ENCODE measurements at places on chromosomes 1 and 21.
A peak's percentile ranks its signal among the peaks of the same experiment; 100 is the strongest.

- no peak for DNase-seq
Observed at GRCh38 chr1:162906485-162906884, 45.5 kb upstream of the CCDC190 start.

DNA sequence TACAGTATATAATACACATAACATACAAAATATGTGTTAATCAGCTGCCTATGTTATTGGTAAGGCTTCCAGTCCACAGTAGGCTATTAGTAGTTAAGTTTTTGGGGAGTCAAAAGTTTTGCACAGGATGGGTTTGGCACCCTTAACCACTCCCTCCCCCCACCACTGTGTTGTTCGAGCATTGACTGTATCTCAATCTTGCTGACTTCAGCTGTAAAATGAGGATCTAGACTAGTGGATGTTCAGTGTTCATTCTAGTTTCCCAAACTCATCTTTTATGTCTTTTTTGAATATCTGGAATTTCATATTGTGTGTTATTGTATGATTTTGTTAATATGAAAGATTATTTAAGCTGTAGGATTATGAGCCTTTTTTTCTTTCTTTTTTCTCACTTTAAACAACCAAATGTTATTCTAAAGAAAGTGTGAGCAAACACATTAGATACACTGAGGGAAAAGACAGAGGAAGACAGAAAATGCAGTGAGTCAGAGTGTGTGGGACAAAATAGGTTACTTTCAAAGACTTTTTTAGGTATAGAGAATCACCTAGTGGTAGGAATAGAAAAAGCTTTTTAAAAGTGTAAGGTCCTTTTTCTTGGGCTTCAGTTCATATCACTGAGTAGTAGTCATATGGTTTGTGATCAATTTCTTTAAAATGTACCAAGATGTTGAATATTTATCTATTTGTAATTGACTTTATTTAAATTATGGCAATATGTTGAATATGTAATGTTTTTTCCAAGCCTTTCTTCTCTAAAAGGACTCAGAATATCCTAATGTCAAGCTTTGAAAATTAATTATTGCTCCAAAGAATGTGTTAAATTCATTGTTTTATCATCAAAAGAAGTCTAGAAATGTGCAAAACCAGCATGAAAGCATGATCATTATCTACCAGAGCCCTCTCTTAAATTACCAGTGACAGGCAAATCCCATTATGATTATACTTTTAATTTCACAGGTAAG is 17.9 kb upstream of the CENPF start:
- peak; percentile 81 for DNase-seq

DNA sequence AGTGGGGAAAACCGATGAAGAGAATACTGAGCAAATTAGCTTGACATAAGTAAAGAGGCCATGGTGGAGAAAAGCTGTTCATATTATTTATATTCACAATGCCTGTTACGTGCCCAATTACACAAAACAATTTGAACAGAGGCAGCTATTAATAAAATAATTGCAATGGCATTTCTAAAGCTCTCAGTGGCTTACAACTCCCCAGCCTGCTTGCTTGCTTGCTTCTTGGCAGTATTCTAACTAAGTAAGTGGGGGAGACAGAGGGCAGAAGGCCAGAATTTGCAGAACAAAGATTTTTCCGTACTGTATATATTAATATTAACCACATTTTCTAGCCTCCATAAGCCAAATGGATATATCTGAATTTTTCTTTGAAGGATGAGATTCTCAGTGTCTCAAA is 12.9 kb downstream of the PTPN14 start:
- DNase-seq = no peak

DNA sequence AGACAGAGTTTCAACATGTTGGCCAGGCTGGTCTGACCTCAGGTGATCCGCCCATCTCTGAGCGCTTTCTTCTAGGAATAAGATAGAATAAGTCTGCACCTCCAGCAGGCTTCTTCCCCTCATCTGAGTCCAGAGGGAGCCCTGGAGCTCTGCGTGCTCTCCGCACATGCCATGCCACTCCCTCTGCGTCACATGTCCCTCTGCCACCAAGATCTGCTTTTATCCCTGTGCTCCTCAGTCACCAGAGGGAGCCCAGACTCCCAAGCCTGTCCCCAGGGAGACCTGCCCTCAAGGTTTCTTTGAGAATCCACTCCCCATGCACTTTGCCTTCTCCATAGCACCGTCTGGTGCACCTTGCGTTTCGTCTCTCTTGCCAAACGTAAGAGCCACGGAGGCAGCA is 213.0 kb downstream of the CAMTA1 start:
- DNase-seq = no peak

DNA sequence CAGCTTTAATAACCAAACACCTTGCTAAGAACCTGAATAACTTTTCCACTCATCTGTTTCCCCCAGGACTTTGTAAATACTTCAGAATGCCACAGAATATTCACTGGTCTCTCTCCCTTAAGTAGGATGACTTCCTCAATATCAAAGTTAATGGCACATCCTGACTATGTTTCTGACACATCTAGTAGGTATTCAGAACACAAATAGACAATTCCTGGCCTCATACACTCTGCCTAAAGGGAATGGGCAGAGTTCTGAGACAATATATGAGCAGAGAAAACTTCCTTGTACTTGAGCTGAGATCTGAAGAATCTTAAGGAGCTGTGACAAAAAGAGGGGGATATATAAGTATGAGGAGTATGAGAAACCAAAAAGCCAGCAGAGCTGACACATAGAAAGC is 34.8 kb downstream of the ANKRD13C start:
- DNase-seq = no peak

DNA sequence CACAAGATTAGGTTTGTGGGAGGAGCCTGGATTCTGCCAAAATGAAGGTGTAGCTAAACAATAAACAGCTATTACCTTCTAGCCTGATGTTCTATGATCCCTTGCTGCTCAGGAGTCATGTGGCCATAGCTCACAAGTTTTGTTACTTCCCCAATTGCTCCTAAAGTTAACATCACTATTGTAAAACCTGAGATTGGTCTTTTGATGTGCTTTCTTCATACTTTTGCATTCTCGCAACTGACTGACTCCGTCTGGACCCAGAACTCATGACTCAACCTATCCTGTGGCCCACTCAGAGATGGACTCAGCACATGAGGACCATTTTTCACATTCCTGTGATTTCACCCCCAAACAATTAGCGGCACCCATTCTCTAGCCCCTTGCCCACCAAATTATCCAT is 69.1 kb downstream of the PTGS2 start:
- no peak for DNase-seq

GRCh38 chr1:67484492-67484891 is 54.3 kb upstream of the SERBP1 start:
- no peak for DNase-seq

GRCh38 chr1:94538243-94538827 is 3.2 kb downstream of the F3 start:
- DNase-seq = no peak

DNA sequence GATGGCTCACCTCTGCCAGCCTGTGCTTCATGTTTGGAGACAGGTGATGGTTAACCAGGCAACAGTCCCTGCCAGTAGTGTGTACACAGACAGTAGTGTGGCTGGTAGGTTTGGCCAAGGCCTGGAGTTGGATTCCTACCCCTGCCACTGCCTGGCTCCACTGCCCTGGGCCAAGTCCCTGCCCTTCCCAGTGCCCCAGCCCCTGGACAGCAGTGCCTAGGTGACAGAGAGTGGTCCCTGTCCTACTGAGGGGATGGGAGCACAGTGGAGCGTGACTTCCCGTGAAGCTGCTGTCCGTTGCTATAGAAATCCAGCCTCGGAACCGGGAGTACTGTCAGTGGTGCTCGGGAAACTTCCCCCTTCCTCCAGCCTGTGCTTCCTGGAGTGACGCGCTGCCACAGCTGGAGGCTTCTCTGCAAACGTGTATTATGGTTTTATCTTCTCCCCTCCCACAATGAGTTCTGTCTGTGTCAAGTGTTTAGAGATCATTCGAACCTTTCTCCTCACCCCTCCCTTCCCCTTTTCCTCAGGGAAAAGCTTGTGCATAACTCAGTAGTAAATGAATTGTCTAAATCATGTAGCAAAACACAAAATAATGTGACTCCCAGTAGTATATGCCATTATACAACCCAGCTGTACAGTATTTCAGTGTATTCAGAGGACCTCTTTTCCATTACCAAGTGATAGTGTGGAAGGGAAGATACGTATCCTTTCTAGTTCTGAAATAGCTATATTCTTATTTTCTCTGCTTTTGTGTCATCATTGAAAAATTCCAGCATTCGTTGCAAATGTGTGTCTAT is 73.4 kb downstream of the GALNT2 start:
- DNase-seq = no peak

- DNase-seq = peak; percentile 95
Observed at GRCh38 chr1:185608177-185608576, 126.0 kb upstream of the HMCN1 start.

DNA sequence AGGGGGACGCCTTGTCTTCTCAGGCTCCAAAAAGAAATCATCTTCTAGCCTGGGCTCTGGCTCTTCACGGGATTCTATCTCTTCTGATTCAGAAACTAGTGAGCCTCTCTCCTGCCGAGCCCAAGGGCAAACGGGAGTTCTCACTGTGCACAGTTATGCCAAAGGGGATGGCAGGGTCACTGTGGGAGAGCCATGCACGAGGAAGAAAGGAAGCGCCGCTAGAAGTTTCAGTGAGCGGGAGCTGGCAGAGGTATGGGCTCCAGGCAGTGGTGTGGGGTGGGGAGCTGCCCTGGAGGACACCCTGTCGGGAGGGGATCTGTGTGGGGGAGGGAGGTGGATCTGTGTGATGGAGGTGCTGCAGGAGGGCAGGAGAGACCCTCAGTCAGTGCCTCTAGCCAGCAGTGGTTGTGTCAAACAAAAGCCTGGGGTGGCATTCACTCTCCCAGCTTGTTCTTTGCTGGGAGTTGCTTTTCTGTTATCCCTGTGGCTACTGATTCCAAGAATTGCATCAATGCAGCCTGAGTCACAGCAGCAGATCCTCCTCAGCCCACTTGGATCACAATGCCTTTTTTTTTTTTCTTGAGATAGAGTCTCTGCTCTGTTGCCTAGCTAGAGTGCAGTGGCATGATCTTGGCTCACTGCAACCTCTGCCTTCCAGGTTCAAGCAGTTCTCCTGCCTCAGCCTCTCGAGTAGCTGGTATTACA is 21.8 kb downstream of the KDM4A start:
- DNase-seq = no peak

DNA sequence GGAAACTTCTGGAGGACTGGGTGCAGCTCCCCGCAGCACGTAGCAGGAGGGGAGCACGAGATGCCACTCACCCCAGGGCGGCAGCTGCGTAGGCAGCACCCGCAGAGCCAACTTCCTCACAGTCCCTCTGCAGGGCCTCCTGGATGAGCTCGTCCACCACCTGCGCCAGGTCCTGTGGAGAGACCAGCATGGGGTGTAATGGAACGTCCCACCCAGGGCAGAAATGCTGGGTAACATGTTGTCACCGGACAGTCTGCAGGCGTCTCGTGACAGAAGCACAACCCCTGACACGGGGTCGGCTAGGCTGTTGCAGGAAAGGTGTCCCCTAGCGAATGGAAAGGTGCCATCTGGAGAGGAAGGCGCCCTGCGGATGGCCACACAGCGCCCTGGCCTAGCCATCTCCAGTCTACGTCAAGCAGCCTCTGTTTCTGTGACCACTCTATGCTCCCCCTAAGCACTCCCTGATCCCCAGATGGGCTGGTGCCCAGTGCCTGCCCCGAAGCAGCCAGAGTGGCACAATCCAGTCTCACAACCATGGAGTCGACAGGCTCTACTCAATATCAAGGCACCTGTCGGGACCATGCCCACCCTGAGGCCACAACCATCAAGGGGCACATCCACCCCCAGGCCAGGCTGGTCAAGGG is 21.2 kb downstream of the MCM3AP start:
- DNase-seq = no peak

GRCh38 chr1:198205016-198205684 is 48.4 kb downstream of the NEK7 start:
- no peak for DNase-seq

DNA sequence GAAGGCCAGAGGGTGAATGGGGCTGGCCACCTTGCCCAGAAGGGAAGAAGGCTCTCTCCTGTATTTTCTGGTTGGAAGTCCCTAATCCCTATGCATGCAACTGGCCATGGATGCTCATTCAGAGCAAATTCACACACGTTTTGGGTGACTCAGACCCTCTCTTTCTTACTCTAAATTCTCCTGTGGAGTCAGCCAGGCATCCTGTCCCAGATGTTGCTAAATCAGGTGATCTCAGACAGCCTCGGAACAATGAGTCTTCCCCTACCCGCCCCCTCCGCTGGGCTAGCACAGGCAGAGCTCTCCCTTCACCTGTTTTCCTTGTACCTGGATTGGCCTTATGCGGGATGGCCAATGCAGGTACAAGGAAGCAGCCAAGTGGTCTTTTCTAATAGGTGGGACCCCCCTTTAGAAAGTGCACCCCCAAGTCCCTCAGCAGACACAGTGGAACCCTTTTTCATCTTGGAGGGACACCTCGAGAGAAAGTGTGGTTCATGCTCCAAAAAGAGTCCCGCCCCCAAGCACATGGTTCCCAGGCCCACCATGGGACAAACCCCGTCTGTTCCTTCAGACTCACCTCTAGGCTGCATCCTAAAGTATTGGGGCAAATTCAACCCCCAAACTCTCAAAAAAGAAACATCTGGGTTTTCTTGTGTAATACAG is 8.6 kb downstream of the S100A6 start:
- DNase-seq = no peak

DNA sequence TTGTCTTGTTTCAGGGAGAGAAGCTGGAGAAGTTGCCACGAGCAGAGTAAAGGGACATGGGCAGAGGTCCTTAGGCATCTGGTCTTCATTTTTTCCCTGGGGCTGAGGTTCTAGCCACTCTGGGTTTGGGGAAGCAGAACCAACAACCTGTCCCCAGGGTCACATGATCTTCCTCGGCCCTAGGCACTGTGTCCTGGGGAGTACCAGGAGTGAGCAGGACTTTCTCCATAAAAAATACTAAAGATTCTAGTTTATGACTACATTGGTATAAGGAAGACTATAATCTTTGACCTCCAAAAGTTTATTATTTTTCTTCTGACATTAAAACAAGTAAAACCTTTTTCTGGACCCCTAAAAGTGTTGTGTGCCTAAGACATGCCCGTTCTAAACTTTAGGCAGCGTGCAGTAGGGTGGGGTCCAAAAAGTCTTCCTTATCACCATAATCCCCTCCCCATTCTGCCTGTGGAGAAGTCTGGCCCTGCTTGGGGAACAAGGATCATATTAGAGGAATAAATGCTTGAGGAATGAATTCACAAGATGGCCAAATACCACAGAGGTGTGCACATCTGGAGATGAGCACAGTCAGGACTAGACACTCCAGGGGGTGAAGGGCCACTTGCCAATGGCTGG is 19.3 kb upstream of the IGSF3 start:
- no peak for DNase-seq

DNA sequence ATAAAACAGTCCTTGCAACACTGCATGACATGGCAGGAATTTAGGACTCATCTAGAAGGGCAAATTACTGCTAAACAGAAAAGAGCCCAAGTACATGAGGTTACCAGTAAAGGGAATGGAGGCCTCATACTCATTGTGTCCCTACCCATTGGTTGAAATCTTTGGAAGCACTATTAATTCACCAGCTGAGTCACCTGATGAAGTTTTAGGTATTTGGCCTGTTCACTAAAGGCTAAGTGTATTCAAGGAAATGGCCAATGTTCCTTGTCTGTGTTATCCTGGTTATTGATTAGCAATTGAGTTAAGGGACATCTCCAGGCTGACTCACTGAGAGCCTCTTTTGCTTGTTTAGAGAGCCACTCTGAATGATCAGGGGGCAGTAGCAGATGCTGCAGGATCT is 188.4 kb downstream of the ZZZ3 start:
- DNase-seq = no peak

GRCh38 chr1:93078203-93078602 is 880 bp upstream of the MTF2 start:
- DNase-seq = no peak

GRCh38 chr1:5393603-5394002 is 598.6 kb downstream of the NPHP4 start:
- no peak for DNase-seq

GRCh38 chr1:54976747-54977146 is 3.7 kb upstream of the TMEM61 start:
- no peak for DNase-seq

Data from Karpas-422 (cell line).